Activated CD4-positive, alpha-beta T cell treated with anti-CD3 and anti-CD28 coated beads, Interleukin-2, amount 50 U/mL, for 4 hours (primary cell): ENCODE measurements at places on chromosomes 7 and 10.

DNA sequence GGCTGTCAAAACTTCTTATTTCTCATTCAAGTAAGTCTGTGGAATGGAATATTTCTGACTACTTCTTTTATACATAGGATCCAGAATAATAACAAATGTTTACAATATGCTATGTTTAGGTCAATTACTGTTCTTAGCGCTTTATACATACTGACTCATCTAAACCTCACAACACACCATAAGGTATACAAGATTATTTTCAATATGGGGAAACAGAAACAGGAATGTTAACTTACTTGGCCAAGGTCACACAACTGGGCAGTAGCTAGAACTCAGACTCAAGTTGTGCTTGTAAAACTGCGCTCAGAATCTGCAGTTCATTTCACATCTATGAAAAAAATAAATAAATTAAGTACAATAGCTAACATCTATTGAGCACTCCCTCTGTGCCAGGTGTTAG lies 168.0 kb downstream of the GNAI1 start:
- DNase-seq = no peak

- no peak for DNase-seq
Observed at GRCh38 chr7:44430054-44430453, 60.4 kb downstream of the NUDCD3 start.

- DNase-seq = no peak
Observed at GRCh38 chr7:81073931-81074251, 155.0 kb upstream of the SEMA3C start.

DNA sequence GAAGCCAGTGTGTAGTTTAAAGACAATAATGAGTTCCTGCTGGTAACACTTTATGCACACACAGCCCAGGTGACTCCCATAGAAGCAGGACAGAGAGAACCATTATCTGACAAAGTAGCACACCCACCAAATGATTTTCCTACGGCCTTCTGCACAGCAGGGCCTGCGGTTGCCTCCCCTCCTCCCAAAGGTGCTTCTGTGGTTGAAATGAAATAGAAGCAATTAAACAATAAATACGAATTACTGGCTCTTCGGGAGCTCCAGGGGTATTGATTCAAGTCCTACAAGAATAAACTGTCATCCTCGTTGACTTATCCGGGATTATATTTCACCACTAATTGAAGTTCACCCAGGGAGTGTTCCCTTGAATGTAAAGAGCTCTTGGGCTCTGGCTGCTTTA lies 172.1 kb downstream of the ACTR3B start:
- no peak for DNase-seq

DNA sequence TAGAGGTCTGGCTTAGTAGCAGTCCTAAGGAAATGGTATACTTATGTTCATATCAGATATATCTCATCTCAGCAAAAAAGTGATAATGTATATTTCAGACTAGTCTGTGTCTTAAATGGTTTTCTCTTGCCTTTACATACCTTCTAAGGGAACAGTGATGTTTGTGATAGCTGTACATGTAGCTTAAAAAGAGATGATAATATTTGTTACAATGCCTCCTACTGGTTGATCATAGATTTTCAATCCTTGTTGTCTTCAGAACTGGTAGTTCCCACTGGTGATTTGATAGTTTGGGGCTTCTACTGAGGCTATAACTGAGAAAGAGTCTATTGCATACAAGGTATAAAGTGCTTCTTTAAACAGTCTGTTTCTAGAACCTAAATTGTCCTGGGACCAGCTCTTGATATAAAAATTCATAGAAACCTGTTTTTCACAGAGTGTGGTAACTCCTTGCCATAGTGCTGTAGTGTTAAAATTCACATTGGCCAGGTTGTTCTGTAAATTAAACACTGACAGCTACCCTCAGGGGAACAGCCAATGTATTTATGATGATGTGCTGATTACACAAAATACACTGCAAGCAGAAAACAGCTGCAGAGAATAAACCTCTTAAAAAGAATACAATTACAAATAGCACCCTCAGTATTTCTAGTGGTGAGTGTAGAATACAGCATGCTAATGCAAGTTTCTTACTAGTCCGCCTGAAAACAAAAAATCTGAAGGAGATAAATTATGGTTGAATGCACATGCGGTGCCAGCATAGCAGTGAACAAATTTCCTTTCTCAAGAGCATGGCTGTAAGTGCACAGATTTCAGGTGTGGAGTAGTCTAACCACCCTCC lies 90.3 kb downstream of the BTRC start:
- no peak for DNase-seq

DNA sequence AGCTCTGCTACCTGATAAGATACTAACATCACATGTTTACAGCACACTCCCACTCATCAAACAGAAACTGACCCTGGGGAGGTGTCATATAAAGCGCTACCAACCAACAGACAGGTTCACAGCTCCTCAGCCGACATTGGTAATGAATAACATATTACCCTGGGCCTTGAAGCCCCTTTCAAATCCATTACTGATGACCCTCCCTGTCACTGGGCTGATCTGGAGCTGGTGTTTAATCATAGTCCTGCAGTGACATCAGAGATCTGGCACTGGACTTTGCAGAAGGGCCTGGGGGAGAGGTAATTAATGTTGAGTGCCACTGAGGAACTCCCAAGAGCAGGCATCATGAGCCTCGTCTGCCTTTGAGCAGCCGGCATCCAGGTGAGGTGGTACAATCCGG lies 306.5 kb upstream of the NFE2L3 start:
- DNase-seq = no peak

- no peak for DNase-seq
Observed at GRCh38 chr7:79968894-79969293, 165.7 kb upstream of the GNAI1 start.

- no peak for DNase-seq
Observed at GRCh38 chr7:142440219-142440905, 182.5 kb upstream of the PRSS58 start.

DNA sequence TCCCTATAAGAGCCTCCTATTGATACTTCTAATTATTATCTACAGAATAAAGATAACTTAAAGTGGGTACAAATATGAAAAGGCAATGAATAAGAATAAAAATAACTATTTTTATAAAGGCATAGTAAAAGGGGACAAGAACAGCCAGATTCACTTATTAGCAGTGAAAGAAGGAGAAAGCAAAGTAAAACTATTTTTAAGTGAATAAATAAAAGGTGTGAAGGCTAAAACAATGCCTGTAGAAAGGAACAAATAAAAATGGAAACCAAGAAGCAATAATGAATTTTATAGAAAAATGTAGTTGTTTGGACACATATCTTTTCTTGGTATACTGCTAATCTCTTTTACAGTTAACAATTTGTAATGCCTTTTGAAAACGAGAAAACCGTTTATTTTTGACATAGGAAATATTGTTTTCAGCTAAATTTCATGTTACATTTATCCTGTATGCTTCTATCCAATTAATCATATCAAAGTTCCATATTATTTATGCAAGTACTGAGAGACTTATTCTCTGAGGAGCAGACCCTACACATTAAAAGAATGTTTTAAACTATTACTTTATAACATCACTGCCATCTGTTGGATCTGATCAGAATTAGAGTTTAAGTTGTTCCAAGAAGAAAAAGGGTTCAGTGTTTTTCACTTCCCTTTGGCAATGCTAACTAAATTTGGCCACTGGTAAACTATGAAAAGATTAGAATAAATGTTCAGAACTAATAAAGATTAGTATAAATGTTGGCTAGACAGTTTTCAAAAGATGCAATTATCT lies 59.1 kb downstream of the ARMC3 start:
- no peak for DNase-seq

- DNase-seq = no peak
Observed at GRCh38 chr7:1986366-1987083, 246.2 kb downstream of the MAD1L1 start.

GRCh38 chr7:15459018-15459615 lies 102.7 kb downstream of the AGMO start:
- DNase-seq = no peak

DNA sequence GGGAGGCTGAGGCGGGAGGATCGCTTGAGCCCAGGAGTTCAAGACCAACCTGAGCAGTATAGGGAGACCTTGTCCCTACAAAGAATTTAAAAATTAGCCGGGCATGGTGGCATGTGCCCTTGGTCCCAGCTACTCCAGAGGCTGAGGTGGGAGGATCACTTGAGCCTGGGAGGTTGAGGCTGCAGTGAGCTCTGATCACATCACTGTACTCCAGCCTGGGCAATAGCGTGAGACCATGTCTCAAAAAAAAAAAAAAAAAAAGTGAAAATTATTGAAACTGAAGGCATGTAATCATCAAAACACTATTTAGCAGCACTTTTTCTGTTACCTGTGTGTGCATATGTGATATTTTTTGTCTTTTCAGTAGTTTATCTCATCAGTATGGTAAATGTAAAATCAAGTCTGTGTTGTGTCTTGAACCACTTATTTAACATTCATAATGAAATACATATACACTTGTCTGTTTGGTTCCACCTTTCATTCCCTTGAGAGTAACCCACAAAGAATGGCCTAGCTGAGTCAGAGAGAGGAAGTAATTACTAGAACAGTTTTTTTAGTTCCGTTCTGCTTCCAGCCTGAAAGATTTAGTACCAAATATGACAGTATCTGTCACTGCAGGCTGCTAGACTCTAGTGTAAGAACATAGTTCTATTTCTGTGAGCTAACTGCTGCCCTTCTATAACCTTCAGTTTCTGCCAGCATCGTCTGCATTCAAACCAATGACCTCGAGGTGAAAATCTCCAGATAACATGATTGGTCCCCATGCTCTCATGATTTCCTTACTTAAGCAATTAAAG lies 68.6 kb downstream of the MMRN2 start:
- DNase-seq = no peak

GRCh38 chr7:69531050-69531449 lies 67.2 kb upstream of the AUTS2 start:
- no peak for DNase-seq

DNA sequence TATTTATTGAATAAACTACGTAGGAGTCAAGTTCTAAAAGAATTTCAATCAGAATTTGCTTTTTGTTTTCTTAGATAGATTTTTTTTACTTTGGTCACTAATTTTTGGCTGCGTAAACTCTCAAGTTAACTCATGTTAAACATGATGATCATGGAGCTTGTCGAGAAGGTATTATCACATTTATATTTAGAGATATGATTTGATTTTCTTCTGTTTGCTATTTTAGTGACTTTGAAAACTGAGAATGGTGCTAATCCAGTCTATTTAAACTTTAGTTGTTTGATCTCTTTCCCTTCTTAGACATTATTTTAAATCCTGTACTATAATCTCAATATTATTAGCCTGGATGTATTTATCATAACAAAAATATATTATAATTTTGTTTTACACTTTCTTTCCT lies 179.4 kb upstream of the SEMA3C start:
- no peak for DNase-seq

DNA sequence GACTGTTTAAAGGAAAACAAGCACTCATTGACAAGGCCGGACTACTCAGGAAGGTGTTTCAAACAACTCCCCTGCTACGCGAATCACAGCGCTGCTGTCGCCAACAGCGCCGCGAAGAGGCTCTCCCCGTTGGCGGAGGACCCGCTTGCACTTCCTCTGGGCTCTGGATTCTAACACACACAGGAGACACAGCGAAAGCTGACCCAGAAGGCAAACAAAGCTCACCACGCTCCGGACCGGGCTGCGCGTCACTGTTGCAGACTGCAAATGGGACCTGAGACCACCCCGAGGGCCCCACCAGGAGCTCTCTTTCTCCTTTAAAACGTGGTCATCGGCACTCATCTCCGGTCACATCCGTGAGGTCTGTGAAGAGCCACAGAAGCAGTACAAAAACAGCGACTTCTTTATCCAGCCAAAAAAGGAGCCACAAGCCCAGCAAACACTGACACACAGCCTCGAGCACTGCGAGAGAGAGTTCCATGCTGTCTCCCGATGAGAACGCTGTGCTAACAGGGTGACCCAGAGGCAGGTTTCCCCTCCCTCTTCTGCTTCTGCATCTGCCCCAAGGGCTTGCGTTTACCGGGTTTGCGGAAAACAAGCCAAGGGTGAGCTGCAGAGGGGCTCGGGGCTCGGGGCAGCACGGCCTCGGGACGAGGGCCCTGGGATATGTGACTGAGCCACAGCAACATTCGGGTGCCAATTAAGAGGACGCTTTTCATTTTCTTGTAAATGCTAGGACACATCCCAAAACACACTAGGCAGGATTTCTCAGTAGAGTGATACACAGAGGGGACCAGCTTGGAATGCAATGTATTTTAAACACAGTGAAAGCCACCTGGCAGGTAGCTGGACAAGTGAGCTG lies 41.3 kb downstream of the AMZ1 start:
- no peak for DNase-seq

DNA sequence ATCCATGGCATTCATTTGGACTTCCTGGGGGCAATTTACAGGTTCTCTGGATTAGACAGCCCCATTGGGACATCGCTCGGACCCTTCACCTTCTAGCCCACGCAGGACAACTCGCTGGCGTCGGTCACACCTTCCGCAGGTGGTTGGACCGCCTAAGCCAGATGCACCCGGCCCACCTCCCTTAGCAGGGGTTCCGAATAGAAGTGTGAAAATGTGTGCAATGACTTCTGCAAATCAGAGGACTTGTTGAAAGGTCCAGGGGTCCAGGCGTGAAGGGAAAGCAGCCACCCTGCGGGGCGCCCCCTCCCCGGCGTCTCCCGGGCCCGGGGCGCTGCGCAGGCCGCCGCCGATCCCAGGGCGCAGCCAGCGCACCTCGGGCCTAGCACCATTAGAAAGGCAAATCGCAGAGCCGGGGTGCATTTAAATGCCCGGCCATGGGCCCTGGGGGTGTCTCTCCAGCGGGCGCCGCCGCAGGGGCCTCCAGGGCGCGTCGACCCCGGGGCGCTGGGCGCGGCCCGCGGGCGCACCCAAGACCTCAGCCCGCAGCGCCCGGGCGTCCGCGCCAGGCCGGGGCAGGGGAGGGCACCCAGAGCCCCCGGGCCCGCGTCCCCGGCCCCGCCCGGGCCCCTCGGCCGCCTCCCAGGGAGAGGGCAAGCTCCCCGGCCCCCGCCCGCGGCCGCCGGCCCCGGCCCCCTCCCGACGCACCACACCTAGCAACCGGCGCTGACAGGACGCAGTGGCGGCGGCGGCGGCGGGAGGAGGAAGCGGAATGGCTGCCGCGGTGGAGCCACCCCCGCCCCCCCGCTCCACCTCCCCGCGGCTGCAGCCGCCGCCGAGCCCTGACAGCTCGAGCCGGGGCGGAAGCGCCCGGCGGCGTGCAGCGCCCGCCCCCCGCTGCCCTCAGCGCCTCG lies 1.2 kb downstream of the JAZF1 start:
- peak; percentile 62 for DNase-seq

- peak; percentile 34 for DNase-seq
Observed at GRCh38 chr7:55546814-55547213, 25.5 kb downstream of the VOPP1 start.

DNA sequence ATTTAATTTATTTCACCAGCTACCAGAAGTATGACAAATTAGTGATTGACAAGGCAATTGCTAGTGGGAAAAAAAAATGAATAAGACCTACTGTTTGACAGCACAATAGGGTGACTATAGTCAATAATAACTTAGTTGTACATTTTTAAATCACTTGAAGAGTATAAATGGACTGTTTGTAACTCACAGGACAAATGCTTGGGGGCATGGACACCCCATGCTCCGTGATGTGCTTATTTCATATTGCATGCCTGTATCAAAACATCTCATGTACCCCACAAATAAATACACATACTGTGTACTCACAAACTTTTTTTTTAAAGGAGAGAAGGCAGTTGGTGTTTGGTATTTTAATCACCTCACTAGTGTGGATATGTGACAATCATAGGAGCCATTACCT lies 181.1 kb downstream of the CACNB2 start:
- DNase-seq = no peak

GRCh38 chr10:86071145-86071544 lies 295.4 kb downstream of the GRID1 start:
- no peak for DNase-seq
